H4 (cell line): ENCODE measurements at places on chromosomes 7 and 10. TPM values are rescaled to one million over a fixed set of nuclear protein-coding genes. Genes with fewer than 3 reads are reported as not detected.

Gene SLC16A12
- 0.08 and 0.12 TPM in 2 replicates for total RNA-seq

Gene CFAP69
- 1.3 and 1.8 TPM in 2 replicates for total RNA-seq

Gene FLNC
- total RNA-seq, result 0.10 and 0.14 TPM in 2 replicates

Gene GIMAP2
- 19.7 and 22.0 TPM in 2 replicates for total RNA-seq

Gene CYP2C19
- total RNA-seq, result not detected in 2 replicates

- no peak for DNase-seq
These were observed 2.0 kb downstream of the LCOR start for GRCh38 chr10:96834120-96834519.

DNA sequence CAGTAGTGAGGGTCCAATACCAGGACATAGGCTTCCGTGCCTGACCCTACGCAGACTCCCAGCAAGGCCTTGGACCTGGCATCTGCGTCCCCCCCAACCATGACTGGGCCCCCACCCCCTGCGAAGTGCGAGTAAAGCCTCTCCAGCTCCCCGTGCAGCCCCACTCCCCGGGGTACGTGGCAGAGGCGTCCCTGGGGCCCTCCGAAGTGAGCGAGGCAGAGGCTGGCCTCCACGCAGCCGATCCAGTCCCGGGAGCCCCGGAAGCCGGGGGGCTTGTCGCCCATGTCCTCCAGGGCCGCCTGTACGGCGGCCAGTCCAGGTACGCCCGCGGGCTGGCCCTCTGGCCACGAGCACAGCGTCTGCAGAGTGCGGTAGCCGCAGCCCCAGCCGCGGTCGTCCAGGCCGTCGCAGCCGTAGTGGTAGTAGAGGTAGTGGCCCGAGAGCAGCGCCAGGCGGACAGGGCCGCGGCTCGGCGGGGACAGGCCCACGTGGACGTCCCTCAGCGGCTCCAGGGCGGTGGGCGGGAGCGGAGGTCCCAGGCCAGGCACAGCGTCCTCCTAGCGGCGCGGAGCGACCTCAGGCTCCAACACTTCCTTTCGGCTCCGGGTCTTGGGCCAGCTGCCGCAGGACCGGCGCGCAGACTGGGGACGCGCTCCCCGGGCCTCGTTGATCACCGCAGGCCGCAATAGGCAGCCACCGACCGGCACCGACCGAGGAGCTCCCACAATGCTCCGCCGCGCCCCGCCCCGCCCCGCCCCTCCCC, at the start of gene UFSP1:
UFSP1 (minus strand) TSS at position 728 of the 763 bp plus-strand sequence; CDS start at position 284, 444 bp downstream.
- no peak for DNase-seq

GRCh38 chr7:83155407-83155806, 7.3 kb downstream of the PCLO start:
- DNase-seq, result no peak

- no peak for DNase-seq
These were observed 19.3 kb downstream of the BRI3 start for GRCh38 chr7:98300595-98301372.

- DNase-seq, result no peak
These were observed 63.5 kb downstream of the LHPP start for GRCh38 chr10:124524991-124525653.

- peak; percentile 16 for DNase-seq
These were observed 78.3 kb upstream of the NRP1 start for GRCh38 chr10:33412653-33413361.

- DNase-seq, result no peak
These were observed 6.6 kb upstream of the FAM3C start for GRCh38 chr7:121402701-121403100.

GRCh38 chr7:116653204-116653603, 18.8 kb upstream of the MET start:
- DNase-seq, result peak; percentile 84

- peak; percentile 14 for DNase-seq
These were observed 46.2 kb downstream of the FAM53B start for GRCh38 chr10:124697837-124698544.

GRCh38 chr10:71864911-71865361, 13.9 kb upstream of the PSAP start:
- peak; percentile 43 for DNase-seq
